ENCODE measurements at places on chromosomes 5 and 9.

DNA sequence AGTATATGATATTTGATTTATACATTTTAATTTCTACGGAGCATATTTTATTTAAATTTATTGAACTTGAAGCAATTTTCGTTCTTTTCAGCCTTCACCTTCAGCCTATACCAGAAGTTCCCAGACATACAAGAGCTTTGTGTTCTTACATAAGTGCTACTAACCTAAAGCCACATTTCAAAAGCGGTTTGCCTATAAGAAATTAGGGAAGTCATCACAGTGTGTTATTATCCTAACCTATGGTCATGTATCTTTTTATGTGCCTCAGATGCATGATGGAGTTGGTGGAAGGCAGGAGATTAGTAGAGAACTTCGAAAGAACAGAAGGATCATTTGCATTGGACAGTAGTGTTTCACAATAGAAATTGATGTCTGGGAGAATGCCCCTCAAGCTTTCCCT, 3.1 kb downstream of the KIF2A start:
- DNase-seq = no peak

GRCh38 chr5:169450464-169450863, 133.1 kb upstream of the SPDL1 start:
- DNase-seq = no peak

GRCh38 chr5:110203661-110204060, 513.9 kb downstream of the MAN2A1 start:
- no peak for DNase-seq

- no peak for DNase-seq
Measured at GRCh38 chr5:34715711-34716110, 59.6 kb downstream of the RAI14 start.

GRCh38 chr5:133497608-133498348, 114.6 kb downstream of the FSTL4 start:
- DNase-seq = no peak

DNA sequence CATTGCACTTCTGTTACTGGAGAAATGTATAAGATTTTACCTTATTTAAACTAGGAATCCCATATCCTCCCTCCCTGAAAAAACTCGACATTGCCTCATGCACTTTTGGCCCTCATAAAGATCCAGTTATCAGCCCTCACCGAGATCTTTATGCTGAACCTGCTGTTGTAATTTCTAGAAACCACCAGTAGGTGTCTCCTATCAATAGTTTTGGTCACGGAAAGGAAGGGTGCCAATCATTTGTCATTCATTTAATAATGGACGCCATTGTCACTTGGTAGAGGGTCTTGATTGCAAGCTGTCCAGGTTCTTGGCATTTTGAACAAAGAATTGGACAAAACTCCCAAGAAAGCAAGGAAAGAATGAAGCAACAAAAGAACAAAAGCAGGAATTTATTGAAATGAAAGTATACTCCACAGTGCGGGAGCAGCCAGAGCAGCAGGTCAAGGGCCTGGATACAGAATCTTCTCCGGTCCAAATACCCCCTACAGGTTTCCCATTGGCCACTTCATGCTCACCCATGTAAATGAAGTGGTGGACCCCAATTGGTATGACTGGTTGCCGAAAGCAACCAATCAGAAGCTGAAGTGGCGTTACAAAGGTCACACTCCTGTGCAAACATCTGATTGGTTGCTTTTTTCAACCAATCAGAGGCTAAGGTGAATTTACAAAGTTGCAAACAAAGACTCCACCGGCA, 524.3 kb downstream of the PSAT1 start:
- DNase-seq = no peak

DNA sequence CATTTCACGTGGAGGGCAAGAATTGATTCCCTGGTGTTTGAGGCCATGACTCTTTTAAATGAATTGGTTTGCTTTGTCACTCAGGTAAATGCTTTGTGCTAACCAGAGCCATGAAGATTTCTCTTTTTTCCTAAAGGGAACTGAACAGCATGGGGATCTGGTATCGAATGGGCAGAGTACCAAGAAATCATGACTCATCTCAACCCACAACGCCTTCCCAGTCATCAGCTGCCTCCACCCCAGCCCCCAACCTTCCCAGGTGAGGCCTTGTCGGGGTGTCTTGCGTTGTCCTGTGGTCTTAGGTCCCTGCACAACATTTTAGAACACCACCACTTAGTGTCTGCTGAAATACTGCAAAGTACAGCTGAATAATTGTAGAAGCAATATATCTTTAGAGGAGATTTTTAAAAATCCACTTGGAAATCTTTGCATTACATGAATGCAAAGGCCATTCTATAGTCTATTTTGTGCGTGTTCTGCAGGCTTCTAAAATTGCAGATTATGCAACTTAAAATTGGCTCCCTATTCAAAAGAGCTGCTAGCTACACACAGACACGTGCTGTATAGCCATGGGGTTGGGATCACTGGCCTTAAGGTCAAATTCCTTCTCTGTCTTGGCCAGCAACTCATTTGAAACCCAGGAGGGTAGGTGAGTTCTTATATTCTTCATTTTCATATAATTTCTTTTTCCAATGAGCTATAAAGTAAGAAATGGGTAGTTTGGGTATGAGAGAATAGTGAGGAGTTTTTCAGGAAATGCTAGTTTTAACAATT, 69.0 kb downstream of the MVB12B start:
- no peak for DNase-seq

- peak; percentile 82 for DNase-seq
Measured at GRCh38 chr5:108788142-108788541, 40.4 kb downstream of the FER start.

DNA sequence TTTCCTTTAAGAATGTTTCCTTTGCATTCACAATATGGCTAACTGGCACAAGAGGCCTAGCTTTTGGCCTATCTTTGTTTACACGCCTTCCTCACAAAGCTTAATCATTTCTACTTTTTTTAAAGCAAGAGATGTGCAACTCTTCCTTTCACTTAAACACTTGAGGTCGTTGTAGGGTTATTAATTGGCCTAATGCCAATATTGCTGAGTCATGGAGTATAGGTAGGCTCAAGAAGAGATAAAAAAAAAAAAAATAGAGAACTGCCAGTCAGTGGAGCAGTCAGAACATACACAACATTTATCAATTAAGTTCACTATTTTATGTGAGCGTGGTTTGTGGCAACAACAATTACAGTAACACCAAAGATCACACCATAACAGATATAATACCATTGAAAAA, 5.9 kb downstream of the FKBP15 start:
- DNase-seq = no peak

DNA sequence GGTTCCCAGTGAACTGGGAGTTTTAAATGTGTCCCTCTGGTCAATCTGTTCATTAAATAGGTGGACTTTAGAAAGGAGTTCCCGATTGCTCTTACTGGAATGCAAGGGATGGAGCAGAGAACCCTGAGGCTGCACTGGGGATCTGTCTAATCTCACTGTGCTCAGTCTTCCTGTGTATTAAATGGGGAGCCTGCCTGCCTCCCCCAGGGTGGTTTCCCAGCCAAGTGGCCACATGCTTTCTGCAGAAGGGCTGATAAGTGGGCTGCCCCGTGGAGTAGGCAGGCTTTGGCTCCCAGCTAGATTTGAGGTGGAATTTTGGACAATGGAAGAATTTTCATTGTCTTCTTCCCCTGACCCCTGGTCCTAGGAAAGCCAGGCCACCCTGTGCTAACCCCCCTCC, 14.0 kb upstream of the PHYHD1 start:
- no peak for DNase-seq

DNA sequence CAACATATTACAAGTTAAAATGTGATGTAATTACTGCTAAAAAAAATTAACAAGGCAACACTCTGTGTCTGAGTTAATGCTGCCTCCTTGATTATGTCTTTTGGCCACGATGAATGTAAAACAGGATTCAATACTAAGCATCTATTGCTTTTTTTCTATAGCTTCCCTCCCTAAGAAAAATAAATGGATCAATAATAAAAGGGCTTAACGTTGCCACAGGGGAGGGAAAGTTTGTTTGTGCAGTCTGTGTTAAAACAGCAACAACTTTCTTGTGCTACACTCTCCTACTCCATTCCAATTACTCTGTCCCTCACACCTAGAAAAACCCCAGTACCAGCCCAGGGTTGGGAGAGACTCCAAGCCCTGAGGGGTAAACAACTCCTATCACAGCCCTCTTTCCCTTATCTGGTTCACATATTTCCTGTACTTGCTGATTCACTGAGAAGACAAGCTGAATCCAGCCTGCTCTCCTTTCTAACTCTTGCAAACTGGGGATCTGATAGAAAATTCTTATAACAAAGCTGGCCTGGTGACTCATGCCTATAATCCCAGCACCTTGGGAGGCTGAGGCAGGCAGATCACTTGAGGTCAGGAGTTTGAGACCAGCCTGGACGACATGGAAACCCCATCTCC, 44.8 kb downstream of the PTPN3 start:
- no peak for DNase-seq

- no peak for DNase-seq
Measured at GRCh38 chr9:107293543-107294085, 10.5 kb downstream of the RAD23B start.

DNA sequence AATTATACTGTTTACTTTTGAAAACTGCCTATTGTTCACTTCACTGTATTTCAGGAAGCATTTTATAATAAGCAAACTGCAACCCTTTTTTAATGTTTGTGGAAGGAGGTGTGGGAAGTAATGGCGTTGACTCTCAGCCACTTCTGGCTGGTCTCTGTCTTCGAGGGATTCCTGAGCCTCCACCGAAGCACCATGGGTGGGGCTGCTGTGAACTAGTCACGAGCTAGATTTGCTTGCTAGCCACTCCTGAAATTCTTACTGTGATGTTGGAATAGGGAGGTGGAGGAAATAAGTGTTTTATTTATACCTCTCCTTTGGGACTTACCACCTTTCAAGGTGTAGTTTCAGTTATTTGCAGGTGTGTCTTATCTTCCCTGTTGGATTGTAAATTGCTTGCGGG, 26.8 kb downstream of the PIP5K1B start:
- no peak for DNase-seq

DNA sequence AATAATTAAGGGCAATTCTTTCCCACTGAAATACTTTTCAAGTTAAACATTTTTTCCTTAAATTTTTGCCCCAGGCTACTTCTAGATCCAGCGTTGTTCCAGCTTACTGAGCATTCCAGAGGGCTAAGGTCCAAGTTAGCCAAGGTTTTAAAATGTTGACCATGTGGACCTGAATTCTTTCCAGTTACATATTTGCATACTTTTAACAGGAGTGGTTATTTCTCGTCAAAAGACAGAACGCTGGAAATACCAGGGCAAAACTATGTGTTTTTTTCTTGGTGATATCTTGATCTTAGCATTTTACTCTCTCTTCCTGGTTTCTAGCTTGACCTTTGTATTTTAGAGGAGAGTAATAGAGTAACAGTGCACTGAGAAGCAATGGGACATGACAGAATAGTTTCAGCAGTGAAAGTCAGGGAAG, 32.8 kb downstream of the TMC1 start:
- DNase-seq = no peak

GRCh38 chr5:177437623-177438022, 9.0 kb upstream of the PRR7 start:
- DNase-seq = no peak

GRCh38 chr9:136225366-136225747, 20.3 kb downstream of the QSOX2 start:
- DNase-seq = no peak

DNA sequence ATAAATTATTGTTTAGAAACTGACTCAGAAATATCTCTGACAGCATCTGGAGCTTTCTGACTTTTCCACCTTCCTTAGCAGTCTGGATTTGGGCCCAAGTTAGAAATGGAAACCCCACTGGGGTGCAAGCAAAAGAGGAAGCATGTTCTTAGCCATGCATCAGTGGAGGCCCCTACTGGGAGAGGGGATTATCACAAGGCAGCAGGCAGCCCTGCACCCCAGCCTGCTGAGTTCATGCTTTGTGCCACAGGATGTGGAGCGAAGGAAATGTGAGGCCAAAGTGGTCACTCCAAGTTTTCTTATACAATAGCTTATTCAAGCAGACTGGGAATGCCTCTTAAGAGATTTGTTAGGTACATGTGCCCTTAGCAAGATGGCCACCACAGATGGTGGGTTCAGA, 146.5 kb upstream of the TLX3 start:
- DNase-seq = peak; percentile 42

- DNase-seq = no peak
Measured at GRCh38 chr9:133461975-133462374, 2.2 kb downstream of the CACFD1 start.

- peak; percentile 94 for DNase-seq
Measured at GRCh38 chr5:118692811-118693342, 295.5 kb downstream of the DTWD2 start.

- peak; percentile 31 for DNase-seq
Measured at GRCh38 chr5:16931334-16932110, 4.6 kb downstream of the MYO10 start.

- no peak for DNase-seq
Measured at GRCh38 chr5:51271261-51271660, 112.0 kb upstream of the ISL1 start.

- DNase-seq = no peak
Measured at GRCh38 chr5:9838916-9839315, 208.8 kb upstream of the TAS2R1 start.

DNA sequence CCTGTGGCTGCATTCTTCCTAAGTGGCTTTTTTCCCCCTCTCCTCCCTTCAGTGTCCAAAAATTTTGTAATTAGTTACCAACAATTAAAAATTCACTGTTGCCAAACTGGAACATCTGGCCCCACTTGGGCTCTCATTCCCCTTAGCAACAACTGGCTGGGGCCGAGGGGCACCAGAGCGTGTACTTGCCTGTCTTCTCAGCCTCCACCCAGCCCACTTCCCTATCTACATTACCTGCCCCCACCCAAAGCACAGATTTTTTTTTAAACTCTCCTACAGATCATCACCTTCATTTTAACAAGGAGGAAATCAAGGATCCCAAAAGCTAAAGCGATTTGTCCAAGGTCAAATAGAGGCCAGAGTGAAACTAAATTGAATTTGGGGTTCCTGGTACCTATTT, 278.8 kb downstream of the EBF1 start:
- no peak for DNase-seq

DNA sequence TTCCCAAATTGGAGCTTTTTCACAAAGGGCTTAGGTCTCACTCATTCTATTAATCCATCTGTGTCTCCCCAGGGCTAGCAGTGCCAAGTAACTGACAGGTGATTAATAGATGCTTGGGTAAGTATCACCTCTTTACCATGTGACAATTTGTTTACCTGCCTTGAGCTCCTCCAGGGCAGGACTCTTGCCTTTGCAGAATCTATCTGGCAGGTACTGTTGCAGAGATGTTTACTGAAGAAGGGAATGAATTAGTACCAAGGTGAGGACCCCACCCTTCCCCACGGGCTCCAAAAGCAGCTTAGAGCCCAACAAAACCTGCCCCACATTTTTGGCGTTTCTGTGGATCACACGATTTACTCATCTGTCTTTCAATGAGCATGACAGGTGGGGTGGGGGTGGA, 698 bp upstream of the TGFBI start:
- DNase-seq = no peak

DNA sequence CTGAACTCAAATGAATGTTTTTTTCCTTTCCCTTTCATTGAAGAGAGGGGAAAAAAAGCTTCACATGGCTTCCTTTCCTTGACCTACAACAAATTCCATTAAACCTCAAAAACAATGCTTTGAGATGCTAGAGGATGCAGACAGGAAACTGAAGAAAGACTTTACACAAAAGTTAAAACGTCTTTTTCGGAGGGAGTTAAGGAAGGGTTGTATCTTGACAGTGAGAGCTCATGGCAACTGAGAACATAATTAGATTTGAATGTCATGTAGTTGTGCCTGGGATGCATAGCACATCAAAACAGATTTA, 66.4 kb downstream of the EBF1 start:
- no peak for DNase-seq

GRCh38 chr9:101527066-101527465, 6.6 kb upstream of the RNF20 start:
- DNase-seq = no peak

Measured in NCI-H446 treated with DMSO at 0.1 percent for 48 hours (cell line).